Activated CD8-positive, alpha-beta memory T cell treated with anti-CD3 and anti-CD28 coated beads for 1 hour (primary cell): ENCODE measurements at places on chromosomes 7 and 10.

DNA sequence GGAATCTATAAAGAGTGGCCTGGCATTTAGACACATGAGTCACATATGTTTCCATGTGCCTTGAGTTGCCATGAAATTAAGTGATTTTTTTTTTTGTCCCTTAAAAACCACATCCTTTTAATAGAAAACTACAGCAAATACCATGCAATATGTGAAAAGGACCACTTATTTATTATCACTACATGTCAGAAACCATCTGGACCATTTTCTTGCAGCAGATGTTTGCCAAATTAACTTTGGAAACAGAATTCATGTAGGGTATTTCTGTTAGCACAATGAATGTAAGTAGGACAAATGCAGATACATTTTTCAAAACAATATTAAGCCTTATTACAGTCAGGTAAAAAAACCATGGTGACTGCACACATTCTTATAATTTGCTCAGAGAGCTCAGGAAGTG, 230.6 kb downstream of the REEP3 start:
- no peak for DNase-seq

GRCh38 chr7:73482746-73483145, 39.3 kb downstream of the BAZ1B start:
- no peak for DNase-seq

DNA sequence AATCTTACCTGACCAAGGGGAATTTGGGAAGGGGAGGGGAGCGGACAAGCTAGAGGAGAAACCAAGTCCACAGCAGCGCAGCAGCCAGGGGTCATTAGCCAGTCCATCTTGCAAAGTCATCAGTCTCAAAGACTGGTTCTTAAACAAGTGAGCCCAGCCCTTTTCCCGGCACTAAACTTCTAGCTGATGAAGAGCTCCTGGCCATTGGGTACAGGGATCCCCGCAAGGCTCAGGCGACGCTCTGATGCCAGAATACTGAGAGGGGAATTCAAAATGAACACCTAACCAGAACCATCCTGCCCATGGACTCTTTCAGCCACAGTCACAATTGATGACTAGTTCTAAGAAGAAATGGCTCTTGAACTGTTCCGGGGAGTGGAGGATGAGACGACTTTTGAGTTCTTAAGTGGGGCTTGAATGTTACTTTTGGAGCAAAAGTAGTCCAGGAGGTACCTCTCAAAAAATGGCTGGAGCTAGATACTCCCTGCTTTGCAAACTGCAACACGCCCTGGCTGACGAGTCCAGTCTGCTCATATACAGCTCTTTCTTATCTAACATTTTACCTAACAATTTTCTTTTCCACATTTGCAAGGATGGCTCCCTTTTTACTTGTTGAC, 2.5 kb upstream of the TWIST1 start:
- DNase-seq = no peak

- no peak for DNase-seq
Observed at GRCh38 chr7:18177815-18178660, 150.4 kb upstream of the PRPS1L1 start.

- DNase-seq = no peak
Observed at GRCh38 chr7:151503902-151504714, 15.6 kb downstream of the RHEB start.

DNA sequence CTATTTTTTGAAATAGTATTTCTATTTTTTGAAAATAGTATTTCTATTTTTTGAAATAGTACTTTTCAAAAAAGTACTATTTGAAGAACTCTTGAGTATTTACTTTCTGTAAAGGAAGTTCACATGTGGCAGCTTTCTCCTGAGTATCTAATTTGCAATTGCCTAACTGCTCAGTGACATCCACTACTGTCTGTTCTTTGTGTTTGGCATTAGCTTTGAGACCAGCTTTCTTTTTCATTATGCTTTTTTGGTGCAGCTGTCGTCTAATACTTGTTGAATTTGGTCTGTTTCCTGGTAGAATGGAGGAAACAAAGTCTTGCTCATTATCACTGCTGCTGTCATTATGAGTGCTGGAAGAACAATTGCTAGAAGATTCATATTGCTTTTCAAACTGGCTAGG, 99.1 kb downstream of the BMPR1A start:
- DNase-seq = no peak

DNA sequence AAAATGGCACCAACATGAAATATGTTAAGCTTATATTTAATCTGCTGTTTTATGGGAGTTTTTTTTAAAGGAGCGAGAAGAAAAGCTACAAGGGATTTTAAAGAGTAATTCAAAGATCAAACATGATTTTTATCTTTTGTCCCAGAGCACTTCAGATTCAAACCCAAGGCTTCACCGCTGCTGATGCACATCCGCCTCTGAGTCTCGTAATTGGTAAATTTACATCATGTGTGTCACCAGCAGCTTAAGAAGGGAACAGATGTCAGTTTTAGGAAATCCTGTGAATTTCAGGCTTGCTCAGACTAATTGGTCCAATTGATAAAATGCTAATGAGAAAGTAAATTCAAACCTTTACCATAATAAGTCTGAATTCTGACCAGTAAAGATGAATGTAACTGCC, 406.3 kb downstream of the GFRA1 start:
- no peak for DNase-seq

- DNase-seq = no peak
Observed at GRCh38 chr7:109713366-109713765, 1143.7 kb downstream of the DNAJB9 start.

GRCh38 chr10:1274111-1274661, 218.0 kb downstream of the WDR37 start:
- no peak for DNase-seq

DNA sequence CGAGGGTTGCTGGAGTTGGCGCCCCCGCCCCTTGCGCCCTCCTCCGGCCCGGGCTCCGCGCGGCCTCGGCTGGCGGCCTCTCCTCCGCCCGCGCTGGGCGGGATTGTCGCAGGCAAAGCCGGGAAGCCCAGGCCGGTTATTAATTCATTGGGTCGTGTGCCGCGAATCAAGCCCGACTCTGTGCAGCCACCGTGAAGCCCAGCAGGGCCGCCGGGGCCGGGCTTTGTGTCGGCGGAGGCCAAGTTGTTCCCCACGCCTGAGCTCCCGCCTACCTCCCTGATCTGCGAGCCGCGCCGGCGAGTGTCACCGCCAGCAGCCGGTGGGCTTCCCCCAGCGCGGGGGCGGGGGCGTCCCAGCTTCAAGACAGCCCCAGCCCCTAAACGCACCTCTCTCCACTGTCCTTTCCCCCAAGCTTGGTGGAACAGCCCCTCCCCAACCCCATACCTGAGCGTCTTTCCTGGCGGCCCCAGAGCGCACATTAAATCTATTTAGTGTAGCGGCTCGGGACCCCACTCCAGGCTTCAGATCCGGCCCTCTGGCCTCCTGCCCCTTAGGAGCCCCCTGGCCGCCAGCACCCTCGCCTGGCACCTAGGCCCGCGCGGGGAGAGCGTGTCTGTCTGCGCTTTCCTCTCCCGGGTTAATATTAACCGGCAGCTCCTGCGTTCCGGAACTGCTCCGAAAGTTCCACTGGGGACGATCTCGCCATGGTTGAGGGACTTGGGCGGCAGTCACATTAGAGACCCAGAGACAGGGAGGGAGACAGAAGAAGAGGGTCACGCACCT, 3.5 kb downstream of the SHH start:
- DNase-seq = no peak

GRCh38 chr7:155194382-155195140, 103.1 kb upstream of the INSIG1 start:
- no peak for DNase-seq

DNA sequence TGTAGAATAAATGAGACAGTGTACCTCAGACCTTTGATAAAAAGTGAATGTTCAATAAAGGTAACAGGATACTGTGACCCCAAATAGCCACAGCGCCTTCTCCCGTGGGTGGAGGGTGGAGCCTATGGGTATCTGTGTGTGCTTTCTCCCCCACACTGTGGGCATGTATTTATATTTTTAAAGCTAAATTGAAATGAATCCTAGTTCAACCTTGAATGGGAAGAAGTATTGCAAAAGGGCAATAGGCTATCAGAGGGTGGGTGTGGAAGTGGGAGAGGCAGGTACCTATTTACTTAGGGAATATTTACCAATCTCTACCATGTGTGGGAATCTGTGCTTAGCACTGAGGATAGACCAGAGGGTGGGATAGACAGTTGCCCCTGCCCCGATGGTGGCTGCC, 68.9 kb downstream of the PFKFB3 start:
- no peak for DNase-seq

DNA sequence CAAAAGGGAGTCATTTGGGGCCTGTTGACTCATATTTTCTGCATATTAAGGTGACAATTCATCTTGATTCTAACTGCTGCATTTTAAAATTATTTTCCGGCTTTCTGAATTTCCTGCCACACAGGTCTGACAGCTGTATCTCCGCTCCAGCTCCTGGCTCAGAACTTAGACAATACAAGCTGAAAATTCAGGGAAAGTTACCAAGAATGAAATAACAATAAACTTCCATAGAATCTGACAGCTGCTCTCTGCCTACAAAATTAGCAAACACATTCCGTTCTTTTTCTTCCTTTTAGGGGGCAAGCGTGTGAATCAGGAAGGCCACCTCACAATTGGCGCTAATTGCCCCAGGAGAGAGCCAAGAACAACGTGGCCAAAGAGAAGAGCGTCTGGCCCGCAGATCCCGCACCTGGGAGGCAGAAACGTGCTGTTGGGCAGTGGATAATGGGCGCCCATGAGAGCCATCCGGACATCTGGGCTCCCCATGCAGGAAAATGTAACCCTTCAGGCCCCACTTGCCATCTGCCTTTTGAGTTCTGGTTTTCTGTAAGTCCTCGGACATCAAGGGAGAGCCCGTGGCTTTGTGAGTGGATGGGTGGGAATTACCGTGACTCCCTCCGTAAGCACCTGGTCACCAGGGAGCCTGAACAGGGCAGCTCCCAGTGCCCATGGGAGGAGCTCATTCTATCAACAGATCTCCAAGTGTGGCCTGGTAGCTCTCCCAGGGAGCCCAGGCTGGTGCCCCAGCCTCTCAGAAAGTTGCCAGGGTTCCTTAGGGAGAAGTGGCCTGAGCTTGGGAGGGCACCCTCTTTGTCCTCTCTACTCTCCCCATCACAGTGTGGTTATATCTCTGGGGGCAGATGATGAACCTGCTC, 5.0 kb downstream of the CLRN3 start:
- no peak for DNase-seq

DNA sequence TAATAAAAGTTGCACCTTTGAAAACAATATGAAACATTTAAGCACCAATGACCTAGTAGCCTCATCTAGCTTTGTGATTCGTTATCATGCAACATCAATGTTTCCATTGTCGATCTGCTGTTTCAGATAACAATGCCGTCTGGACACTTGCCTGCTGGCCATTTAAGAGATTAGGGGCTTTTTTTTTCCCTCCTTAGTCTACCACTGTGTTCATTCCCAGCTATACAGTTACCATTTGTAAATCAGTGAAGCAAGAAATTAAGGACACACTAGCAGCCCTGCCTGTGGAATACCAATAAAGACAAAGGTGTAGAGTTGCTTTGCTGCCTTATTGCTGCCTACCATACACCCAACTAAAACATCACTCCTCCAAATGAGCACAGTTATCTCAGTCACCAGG, 37.6 kb upstream of the MYO3A start:
- no peak for DNase-seq

DNA sequence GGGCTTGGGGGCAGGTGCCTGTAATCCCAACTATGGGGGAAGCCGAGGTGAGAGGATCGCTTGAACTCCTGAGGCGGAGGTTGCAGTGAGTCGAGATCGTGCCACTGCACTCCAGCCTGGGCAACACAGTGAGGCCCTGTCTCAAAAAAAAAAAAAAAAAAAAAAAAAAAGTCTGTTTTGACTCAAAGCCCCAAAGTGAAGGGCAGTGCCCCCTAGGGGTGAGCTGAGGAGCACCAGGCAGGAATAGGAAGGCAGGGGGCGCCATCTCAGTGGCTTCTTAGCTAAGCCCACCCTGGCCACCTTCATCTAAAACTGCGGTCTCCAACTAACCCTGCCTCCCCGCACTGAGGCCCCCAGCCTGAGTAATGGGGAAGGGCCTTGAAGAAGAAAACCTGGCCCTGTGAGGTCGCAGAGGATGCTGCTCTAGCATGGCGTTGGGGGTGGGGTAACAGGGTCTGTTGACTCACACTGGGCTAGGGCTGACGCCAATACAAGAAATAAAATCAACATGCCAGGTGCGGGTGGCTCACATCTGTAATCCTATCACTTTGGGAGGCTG, 9.8 kb downstream of the PODXL start:
- DNase-seq = no peak

DNA sequence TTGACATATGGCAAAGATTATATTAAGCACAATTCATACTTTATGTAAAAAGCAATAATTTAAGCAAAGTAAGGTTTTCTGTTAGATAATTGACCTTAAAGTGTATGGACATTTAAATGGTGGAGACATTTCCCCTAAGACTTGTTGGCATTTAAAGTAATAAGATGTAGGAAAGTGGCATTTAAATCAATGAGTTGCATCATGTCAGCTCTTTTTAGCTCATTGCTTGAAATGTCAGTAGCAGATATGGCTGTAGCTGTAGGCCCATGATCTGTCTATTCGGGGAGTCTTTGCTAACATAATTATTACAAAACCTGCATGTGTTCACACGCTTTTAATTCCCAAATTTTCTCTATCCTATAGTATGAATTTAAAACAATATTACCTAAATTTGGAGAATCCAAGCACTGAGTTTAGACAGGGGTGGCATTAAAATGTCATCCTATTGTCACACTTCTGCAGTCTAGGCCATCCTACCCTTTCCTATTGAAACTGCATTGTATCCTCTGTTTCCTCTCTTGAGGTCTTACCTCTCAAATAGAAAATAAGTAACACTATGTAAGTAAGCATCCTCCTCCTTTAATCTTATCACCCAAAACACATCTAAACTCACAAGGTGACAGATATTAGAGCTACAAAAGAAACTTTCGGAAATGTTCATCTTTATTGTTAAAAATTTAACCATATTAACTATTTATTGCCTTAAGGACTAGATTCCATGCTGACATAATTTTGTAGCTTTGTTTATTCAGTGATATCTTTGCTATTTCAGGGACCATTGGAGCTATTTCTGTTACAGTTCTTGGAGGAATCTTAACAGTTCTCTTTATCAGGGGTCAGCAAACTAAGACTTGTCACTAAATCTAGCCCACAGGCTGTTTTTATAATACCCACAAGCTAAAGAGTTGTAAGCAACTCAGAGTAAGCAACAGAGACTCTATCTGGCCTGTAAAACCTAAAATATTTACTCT, 91.2 kb downstream of the LCOR start:
- DNase-seq = no peak
